ENCODE measurements at places on chromosomes 6 and 20.

- no peak for DNase-seq
Measured at GRCh38 chr6:41622206-41622988, 15.9 kb upstream of the MDFI start.

DNA sequence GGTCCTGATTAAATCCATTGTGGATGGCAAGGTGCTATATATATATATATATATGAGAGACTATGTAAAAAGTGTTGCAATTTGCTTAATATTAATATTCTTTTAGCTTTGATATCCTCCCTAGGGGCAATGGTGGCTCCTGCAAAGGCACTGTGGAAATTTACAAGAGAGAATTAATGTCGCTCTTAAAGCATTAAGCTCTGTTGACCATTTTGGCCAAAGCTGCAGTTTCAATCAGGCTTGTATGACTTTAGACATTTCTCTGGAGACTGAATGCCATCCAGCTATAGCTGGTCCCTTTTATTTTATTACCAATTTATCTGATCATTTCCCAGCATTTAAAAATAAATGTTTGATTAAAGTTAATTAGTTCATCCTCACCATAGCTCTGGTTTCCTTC lies 155.3 kb downstream of the JARID2 start:
- no peak for DNase-seq

DNA sequence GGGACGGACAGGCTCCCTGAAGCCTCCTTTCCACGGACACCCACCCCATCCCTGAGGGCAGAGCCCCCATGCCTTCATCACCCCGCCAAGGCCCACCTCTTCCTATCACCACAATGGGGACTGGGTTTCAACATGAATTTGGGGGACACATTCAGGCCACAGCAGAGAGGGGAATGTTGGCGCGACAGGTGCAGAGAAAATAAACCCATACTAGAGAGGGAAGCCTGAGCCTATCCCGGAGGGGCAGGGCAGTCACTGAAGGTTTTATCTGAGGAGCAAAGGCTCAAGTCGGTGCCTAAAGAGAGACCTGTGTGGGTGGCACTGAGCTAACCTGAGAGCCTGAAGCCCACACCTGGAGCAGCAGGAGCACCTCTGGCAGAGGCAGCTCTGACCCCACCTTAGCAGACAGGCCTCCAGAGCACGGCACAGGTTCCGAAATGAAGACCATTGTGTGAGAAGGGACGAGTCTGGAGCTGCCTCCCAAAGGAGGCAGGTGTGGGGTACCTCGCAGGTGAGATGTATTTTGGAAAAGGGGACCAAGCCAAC lies 180.6 kb upstream of the PDE10A start:
- no peak for DNase-seq

DNA sequence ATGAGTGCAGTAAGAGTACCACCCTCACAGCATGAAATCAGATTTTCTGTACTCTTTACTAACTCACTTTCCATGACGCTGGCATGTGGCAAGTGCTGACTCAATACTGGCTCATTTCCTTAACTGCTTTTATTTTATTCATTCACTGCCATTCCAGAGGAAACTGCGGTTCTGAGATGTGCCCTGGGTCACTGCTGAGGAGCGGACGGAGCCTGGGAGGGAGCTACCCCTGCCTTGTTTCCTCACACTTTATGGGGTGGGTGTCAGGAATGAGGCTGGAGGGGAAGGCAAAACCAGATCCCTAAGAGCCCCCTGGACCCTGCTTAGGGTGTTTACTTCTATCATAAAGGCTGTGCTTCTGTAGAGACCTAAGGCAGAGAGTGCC lies 14.4 kb downstream of the NT5E start:
- peak; percentile 96 for DNase-seq

GRCh38 chr20:64106981-64107735 lies at the start of gene NPBWR2:
NPBWR2 (minus strand) TSS chr20:64107565; CDS start chr20:64106831, 734 bp downstream.
- DNase-seq: no peak
